ENCODE measurements at places on chromosomes 2 and 18.

- no peak for DNase-seq
Observed at GRCh38 chr2:49426996-49427395, 272.7 kb upstream of the FSHR start.

GRCh38 chr2:238581126-238581525 lies 154.4 kb downstream of the ASB1 start:
- no peak for DNase-seq

GRCh38 chr2:172762574-172762973 lies 26.9 kb downstream of the RAPGEF4 start:
- DNase-seq, result no peak

GRCh38 chr2:53173091-53173490 lies 594.5 kb upstream of the CHAC2 start:
- no peak for DNase-seq

- no peak for DNase-seq
Observed at GRCh38 chr2:199985625-199986207, 30.3 kb downstream of the MAIP1 start.
